DMS53 (cell line): ENCODE measurements at places on chromosomes 7 and 10.
A peak's percentile ranks its signal among the peaks of the same experiment; 100 is the strongest.

- DNase-seq = no peak
Measured at GRCh38 chr7:95607561-95607960, 11.2 kb upstream of the PDK4 start.

- DNase-seq = peak; percentile 25
Measured at GRCh38 chr7:31487476-31487875, 26.4 kb upstream of the ITPRID1 start.

DNA sequence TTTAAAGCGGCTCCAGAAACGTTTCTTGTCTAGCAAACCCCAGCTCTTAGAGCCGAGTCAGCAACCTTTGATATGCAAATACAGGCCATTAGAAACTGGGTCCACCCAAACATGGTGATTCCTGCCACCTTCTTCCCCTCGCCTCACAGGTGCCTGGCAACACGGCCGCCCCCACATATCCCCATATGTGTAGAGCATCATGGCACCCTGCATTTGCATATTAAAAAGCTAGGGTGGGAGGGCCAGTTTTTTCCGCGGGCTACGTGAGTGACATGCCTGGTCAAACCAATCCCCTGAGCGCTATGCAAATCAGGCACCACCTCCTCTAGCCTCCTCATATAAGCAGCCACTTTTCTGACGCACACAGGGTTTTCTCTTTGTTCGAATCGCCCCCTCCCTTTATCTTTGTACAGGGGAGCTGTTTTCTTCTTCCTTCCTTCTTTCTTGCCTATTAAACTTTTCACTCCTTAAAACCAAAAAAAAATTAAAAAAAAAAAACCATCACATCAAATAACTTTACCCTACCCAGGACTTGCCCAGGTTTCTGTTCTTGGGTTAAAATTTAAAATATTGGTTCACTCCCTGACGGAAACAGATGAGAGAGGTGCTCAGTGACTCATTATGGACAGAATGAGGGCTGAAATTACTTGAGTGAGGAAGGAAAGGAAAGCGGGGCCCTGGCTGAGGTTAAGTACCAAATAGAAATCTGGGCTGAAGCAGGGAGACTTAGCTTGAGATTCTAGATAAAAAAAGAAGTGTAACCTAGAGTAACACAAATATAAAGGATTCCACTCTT lies 59.8 kb downstream of the COA1 start:
- no peak for DNase-seq

GRCh38 chr10:108709927-108710722 lies 1213.2 kb downstream of the XPNPEP1 start:
- peak; percentile 23 for DNase-seq

- no peak for DNase-seq
Measured at GRCh38 chr10:71423250-71423649, 26.5 kb downstream of the CDH23 start.

- no peak for DNase-seq
Measured at GRCh38 chr7:81235997-81236396, 317.1 kb upstream of the SEMA3C start.

DNA sequence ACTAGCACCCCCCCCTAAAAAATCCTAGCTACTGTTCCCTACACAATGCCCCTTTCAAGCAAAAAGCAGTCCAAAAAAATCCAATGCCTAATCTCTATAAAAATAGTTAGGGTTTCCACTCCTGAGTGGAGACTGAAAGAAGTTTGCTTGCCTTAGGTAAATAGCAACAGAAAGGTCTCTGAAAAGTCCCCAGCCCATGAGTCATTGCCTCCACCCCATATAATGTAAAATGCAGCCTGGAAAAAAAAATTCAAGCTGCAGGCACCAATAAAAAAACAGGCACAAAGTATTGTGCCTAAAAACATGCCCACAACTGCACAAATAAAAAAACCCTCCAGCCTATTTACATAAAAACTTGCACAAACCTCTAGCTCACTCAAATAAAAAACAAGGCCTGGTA lies 47.5 kb downstream of the ZNF680 start:
- DNase-seq = peak; percentile 75

GRCh38 chr10:44725404-44725803 lies 185.7 kb upstream of the TMEM72 start:
- DNase-seq = no peak

- no peak for DNase-seq
Measured at GRCh38 chr7:145850636-145851035, 266.0 kb upstream of the CNTNAP2 start.

GRCh38 chr10:69703766-69704630 lies 74.0 kb downstream of the FAM241B start:
- no peak for DNase-seq
